Ureter (tissue), 1 donor: ENCODE measurements at places on chromosomes 3 and 15.
A peak's percentile ranks its signal among the peaks of the same experiment; 100 is the strongest.

GRCh38 chr3:150124142-150124541 lies 153.4 kb upstream of the PFN2 start:
- DNase-seq, result no peak

DNA sequence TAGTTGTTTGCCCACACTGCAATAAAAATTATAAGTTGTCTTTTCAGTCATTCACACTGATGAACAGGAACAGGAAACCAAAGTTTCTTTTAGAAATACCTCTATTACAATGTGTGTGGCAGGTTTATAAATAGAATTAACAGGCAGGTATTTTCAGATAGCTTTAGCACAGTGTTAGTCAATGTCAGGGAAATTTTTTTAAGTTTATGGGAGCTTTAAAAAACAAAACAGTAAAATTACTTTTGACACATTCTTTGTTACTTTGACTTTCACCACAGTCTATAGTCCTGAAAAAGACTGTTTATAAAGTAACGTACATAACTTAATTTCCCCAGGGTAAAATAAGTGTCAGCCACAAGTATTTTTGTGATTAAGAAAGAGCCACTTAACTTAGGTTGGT lies 38.1 kb downstream of the SERPINI1 start:
- no peak for DNase-seq

GRCh38 chr3:113103588-113103987 lies 107.8 kb upstream of the BOC start:
- no peak for DNase-seq

GRCh38 chr3:79019137-79019923 lies 748.5 kb downstream of the ROBO1 start:
- DNase-seq, result peak; percentile 74

- DNase-seq, result no peak
Observed at GRCh38 chr15:79967298-79968182, 3.5 kb downstream of the BCL2A1 start.

GRCh38 chr3:127252446-127252845 lies 35.4 kb downstream of the PRR20G start:
- no peak for DNase-seq

DNA sequence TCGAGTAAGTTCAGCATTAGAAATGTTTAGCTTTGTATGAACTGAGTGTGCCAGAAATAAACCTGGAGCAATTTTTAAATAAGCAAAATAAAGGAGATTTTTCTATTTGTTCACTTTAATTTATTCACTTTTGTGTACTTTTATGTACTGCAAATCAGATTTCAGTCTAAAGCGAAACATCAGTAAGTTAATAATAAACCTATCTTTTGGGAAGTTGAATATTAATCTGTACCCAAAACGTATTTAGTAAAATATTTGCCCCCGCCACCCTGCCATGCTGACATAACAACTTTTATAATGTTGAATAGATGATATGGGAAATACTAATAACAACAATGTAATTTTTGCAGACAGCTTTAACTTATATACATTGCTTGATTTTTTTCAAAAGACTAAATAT lies 230.0 kb downstream of the CDIN1 start:
- DNase-seq, result no peak

DNA sequence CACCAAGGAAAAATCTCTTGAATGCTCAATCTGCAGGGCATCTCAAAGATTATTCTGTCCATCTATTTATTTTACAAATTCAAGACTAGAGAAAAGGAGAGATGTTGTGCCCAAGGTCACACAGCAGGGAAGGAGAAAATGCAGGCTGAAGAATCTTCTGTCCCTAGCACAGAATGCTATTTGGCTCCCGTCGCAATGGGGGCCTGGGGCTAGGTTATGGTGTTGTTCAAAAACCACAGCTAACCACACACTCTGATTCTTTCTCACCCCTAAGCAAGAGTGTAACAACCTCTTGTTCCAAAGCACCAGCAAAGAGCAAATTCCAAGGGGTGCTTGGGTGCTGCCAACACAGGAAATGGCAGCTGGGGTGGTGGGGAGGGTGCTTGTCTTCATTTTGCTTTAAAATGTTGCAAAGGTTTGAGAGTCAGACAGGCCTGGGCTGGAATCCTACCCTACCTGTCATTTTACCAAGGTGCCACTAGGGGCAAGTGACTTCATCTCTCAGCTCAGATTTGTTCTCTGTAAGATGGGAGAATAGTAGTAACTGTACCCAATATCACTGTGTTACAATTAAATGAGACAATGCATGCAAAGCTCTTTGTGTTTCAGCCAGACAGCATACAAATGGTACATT lies 112.5 kb downstream of the ADAMTS9 start:
- DNase-seq, result no peak

- DNase-seq, result no peak
Observed at GRCh38 chr3:65484964-65485363, 553.8 kb downstream of the MAGI1 start.

GRCh38 chr15:76376029-76376428 lies 39.5 kb downstream of the ISL2 start:
- no peak for DNase-seq

DNA sequence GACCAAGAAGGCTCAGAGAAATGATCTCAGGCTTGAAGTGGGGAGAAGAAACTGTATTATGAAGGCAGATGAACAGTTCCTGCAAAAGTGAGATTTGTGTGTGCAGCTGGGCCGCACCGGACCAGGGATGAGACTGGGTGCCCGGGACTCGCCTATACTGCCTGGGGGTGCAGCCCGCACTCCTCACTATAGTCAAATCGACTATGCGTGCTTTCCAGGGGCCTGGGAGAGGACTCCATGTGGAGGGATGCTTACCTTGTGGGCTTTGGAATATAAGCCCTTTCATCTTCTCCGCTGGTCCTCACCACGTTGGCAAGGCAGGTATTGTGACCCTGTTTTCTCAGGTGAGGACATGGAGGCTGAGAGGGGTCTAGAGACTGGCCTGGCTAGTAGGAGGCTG lies 32.9 kb upstream of the APOD start:
- no peak for DNase-seq

- DNase-seq, result no peak
Observed at GRCh38 chr3:50375258-50375931, 16.1 kb upstream of the TMEM115 start.

DNA sequence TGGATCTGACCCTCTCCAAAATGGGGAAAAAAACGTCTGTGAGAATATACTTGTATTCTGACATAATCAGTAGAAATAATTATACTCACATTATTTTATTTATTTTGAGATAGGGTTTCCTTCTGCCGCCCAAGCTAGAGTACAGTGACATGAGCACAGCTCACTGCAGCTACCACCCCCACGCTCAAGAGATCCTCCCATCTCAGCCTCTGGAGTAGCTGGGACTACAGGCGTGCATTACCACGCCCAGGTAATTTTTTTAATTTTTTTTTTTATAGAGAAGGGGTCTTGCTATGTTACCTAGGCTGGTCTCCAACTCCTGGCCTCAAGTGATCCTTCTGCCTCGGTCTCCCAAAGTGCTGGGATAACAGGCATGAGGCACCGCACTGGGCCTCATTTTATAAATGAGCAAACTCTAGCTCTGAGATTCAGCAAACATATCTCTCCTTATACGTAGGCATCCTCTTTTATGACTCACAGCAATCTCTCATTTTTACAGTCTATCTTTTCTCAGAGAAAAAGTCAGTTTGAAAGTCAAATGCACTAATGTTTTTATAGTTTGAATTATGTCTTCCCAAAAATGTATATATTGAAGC lies 989 bp upstream of the VGLL3 start:
- DNase-seq, result no peak

DNA sequence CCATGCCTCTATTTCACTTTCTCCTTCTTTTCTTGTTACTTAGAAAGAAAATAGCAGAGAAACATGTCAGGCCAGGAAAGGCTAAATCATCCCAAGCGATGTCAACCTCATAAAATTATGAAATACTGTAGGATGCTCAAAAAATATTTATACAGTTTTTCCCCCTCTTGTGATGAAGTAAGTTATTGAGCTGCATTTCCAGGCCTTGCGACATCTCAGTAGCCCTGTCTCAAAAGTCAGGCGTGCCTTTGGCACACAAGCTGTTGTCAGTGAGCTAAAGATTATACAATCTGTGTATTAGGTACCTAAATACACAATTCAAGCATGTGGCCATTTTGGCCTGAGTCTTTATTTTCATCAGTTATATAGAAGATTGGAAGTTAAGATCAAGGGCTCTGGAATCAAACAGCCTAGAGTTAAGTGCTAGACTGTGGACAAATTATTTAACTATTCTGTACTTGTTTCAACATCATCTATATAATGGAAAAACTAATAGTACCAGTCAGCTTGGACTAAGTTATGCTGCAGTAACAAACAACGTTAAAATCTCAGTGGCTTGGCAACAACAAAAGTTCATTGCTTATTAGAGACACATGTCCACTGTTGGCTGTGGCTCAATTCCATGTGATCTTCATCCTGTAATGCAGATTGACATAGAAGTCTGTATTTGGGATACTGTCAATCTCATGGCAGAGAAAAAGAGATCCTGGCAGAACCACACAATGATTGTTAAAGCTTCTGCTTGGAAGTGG lies 406.4 kb upstream of the PROK2 start:
- no peak for DNase-seq

- DNase-seq, result no peak
Observed at GRCh38 chr3:111412656-111413055, 129.3 kb upstream of the CD96 start.

- DNase-seq, result no peak
Observed at GRCh38 chr15:99371180-99372103, 120.2 kb downstream of the LRRC28 start.

- no peak for DNase-seq
Observed at GRCh38 chr15:74988007-74988800, 7.2 kb upstream of the SCAMP5 start.

DNA sequence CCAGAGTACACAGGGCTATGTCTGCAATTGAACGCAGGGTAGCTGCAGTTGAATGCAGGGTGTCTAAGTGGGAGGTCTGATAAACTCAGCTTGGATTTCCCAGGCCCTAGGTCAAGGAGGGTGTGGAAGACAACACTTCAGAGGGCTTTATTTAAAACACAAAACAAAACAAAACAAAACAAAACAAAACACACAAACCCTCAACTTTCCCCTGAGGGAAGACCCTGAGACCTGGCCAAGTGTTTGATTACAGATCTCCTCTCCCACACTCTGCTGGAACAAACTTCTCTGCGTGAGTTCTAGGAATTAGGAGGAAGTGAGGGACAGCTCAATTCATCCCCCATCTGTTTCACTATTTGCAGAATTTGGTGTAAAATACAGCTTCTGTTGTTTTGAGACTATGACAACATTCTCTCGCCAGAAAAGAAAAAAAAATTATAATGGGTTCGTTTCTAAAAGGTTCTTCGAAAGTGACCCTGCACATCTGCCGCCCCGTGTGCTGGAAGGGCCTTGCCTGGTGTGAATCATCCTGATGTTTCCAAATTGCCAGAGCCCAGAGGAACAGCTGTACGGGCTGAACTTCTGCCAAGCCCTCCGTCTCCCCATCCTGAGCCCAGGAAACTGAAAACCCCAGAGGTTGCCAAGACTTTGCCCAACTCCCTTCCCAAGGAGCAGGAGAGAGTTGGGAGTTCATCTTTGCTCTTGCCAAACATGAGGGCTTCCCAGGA lies 73.3 kb upstream of the RAD18 start:
- peak; percentile 71 for DNase-seq

DNA sequence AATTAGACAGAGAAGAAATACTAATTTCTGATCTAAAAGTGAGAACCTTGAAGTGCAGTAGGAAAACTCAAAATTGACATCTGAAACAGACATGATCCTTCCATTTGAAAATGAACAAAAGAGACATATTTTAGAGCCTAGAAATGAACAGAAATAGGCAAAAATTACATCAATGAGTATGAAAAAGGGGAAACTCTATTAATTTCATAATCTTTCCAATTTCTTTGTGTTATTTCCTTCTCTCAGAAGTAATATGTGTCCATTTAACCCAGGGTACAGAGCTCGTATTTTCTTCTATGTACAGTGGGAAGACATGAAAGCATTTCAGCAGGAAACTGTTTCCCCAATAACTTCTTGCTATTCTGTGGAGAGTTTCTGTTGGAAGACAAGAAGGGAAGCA lies 263.1 kb downstream of the CGGBP1 start:
- no peak for DNase-seq

- no peak for DNase-seq
Observed at GRCh38 chr3:98800401-98800800, 37.3 kb downstream of the ST3GAL6 start.

GRCh38 chr15:77097921-77098320 lies 27.0 kb upstream of the TSPAN3 start:
- DNase-seq, result no peak

GRCh38 chr3:19199131-19199530 lies 50.8 kb downstream of the KCNH8 start:
- DNase-seq, result no peak

GRCh38 chr3:145785668-145786067 lies 375.3 kb downstream of the PLOD2 start:
- no peak for DNase-seq

DNA sequence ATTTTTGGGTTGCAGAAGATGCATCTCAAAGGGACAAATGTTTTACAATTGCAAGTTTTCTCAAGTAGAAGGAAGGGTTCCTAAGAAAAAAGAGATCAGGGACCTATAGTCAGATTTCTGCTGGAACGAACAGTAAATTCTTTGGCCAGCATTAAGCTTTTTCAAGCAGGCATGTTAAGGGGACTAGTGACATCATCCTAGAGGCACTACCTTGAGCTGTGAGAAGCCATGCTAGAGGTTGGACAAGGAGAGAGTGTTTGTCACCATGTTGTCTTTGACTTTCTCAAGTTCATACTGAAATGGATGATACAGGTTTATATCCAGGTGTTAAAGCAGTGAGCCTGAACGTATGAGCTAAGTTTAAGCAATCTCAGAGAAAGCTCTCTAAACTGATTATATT lies 85.2 kb upstream of the WDR72 start:
- DNase-seq, result no peak

DNA sequence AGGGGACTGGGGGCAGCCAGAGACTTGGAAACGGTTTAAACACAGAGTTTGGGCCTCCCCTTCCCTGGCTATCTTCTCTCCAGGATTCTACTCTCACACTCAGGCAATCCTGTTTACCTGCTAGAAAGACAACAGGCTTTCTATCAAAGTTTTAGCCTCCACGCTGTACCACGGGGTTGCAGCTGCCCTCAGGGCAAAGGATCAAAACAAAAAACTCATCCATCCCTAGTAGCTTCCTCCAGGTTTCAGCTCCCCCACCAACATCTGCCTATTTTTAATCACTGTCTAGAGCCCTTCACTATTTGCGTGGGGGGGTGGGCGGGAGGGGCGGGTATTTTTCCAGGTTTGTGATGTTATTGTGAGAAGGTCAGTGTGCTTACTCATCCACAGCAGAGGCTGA lies 286.8 kb upstream of the TRIM42 start:
- no peak for DNase-seq

DNA sequence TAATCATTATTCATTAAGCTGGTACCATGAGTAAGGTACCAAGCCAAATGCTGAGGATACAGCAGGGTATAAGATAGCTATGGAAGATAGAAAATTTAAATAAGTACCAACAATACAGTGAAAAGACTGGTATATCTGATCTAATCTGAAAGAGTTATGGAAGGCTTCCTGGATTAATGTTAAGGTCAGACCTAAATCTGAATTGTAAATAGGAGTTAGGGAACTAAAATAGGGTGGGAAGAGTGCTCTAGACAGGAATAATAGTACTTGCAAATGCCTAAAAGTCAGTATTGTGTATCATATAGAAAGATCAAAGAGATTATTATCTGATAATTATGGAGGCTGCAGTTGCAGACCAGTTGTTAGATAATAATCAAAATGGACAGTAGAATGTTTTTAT lies 2.6 kb upstream of the ACKR4 start:
- no peak for DNase-seq

GRCh38 chr3:77190374-77190773 lies 150.5 kb downstream of the ROBO2 start:
- DNase-seq, result no peak

- DNase-seq, result no peak
Observed at GRCh38 chr3:196115678-196116083, 33.8 kb upstream of the TFRC start.
